Hematopoietic multipotent progenitor cell (in vitro differentiated cells): ENCODE measurements at places on chromosomes 7 and 10. TPM values are rescaled to one million over a fixed set of nuclear protein-coding genes. Genes with fewer than 3 reads are reported as not detected.

Gene GRID1
- under 0.01 TPM for total RNA-seq

Gene AGR2
- 0.27 TPM for total RNA-seq

Gene UTF1
- total RNA-seq, result under 0.01 TPM

Gene DAGLB
- total RNA-seq, result 55.2 TPM
